ENCODE measurements at places on chromosomes 12 and 14.

DNA sequence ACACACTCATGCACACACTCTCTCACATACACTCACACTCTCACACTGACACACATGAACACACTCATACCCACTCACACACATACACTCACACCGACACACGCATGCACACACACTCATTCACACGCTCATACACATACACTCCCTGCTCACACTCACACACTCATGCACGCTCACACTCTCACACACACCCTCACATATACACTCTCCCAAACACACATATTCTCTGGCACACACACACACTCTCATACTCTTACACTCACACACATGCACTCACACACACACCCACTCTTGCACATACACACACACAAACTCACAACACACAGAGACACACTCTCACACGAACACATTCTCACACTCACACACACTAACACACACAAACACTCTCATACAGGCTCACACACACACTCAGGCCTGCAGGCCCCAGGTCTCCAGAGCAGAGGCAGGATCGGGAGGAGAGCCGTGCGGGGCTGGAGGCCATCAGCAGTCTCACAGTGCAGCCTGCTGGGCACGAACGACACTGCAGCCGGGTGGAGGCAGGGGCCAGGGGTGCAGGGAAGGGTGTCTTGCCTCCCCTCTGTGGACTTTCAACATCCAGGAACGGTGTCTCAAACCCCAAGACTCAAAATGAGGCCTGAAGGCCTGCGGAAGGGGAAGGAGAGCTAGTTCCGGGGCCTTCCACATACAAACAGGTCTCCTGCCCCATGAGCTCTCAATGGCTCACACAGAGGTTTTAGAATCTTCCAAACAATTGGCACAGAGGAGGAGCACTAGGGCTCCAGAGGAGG, 148.7 kb downstream of the ANO2 start:
- no peak for DNase-seq

DNA sequence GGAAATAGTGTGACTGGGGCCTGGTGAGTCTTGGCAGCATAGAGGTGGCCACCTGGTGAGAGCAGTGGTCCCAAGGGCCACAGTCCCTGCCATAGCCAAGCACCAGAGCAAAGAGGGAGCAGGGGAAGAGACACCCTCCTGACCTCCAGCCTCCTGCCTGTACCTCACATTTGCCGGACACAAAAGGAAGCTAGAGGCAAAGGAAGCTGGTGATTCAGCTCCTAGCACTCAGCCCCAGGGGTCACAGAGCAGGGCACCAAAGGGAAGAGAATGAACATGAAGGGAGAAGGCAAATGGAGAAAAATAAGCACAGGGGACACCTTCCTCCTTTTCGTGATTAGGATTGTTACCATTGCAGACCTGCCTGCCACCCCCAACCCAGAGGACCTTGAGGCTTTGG, 216.8 kb downstream of the ZFP36L1 start:
- DNase-seq = peak; percentile 45

GRCh38 chr12:10400829-10401228, 8.7 kb downstream of the KLRC4 start:
- no peak for DNase-seq

GRCh38 chr14:75138492-75138891, 11.6 kb upstream of the NEK9 start:
- DNase-seq = no peak

- no peak for DNase-seq
Measured at GRCh38 chr12:132056320-132056719, 87.8 kb downstream of the DDX51 start.

DNA sequence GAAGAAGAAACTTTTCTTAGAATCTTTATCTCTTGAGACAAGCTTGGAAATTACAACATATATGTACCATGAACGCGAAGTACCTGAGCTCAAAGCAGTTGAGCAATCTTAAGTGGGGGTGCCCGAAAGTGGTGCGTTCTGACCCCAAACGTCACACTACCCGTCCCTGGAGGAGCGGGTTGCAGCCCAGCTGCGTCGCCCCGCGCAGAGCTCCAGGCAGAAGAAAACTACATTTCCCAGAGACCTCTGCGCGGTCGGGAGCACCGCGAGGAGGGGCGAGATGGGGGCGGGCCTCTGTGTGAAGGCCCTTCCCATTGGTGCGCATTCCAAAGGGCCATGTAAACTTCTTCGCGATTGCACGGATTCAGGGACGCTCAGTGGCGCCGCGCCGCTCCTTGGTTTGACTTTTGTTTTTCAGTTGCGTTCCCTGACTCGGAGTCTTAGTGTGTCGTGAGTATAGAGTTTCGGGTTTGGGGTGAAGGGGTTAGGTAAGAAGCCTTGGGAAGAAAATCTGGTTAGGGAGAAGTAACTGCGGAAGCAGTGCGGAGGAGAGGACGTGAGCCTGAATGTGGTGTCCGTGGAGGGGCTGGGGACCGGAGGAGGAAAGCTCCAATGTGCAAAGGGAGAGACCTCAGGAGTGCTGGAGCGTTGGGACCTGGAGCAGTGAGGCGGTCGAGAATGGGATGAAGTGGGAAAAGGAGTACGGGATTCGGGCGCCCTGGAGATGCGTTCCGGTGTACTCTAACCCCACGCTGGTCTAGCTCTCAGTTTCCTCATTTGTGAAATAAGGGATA, at the start of gene CCDC77:
Gene CCDC77, plus strand, starts transcription at position 410 of the 794 bp plus-strand sequence. CDS start 7,740 bp downstream, outside the sequence.
- peak; percentile 89 for DNase-seq

GRCh38 chr14:68783408-68784225, 9.2 kb downstream of the ZFP36L1 start:
- no peak for DNase-seq

DNA sequence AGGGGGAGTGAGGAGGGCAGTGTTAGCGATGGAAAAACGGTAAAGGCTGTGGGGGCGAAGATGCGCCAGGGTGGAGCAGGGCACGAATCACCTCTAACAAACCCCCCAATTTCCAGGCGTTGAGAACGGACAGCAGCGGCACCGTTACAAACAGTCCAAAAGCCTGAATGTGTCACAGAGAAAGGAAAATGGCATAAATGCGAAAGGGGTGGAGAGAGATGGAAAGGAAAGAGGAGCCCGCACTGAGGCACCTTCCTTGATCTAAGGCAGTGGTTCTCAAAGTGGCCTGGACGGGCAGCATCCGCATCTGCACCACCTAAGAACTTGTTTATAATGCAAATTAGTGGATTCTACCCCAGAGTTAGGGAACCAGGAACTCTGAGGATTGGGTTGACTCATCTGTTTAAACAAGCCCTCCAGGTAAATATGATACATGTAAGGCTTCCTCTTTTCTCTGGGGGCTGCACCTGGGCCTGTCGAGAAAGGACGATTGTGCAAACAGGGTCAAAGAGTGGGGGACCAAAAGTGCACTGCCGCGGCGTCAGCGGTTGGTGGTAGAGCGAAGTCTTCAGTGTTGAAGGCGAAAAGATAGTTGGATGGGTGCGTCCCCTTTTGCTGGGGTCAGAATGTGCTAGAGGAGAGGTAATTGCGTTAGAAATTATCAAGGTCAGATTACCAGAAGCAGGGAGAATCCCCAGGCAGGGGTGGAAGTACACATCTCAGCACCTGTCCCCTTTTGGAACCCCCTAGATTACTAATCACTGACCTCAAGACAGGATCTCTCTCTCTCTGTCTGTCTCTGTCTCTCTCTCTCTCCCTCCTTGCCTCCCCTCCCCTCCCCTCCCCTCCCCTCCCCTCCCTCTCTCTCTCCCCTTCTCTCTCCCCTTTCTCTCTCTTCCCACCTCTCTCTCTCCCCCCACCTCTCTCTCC, 1.3 kb upstream of the KCNH5 start:
- no peak for DNase-seq

DNA sequence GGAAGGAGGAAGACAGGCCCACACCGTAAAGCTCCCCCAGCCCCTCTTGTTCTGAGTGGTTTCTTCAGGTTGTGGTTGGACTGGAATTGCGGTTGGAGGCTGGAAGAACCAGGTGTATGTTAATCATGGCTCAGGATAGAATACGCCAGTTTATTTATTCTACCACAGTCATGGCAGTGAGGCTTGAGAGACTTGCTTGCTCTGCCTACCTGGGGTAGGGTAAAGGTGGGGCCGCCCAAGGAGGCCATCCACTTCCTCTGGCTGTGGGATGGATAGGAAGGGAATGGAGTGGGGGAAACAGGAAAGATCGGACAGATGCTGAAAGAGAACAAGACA, 8.1 kb downstream of the SHMT2 start:
- no peak for DNase-seq

DNA sequence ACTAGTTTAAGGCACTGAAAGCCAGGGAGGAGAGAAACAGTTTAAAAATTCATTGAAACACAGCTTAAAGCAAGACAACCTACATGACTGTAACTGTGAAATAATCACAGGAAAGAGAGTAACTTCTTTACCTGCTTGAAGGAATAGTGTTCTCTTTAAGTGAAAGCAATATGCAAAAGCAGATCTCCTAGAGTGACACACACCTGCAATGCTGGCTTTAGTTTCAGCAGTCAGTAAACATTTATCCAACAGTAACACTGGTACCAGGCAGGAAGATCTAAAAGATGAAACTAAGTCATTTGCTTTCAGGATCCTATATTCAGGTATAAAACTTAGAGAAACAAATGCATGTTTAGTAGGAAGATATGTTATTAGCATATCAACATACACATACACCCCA, 85.3 kb upstream of the PPM1H start:
- DNase-seq = no peak

GRCh38 chr12:71063087-71063486, 94.7 kb downstream of the TSPAN8 start:
- peak; percentile 8 for DNase-seq

DNA sequence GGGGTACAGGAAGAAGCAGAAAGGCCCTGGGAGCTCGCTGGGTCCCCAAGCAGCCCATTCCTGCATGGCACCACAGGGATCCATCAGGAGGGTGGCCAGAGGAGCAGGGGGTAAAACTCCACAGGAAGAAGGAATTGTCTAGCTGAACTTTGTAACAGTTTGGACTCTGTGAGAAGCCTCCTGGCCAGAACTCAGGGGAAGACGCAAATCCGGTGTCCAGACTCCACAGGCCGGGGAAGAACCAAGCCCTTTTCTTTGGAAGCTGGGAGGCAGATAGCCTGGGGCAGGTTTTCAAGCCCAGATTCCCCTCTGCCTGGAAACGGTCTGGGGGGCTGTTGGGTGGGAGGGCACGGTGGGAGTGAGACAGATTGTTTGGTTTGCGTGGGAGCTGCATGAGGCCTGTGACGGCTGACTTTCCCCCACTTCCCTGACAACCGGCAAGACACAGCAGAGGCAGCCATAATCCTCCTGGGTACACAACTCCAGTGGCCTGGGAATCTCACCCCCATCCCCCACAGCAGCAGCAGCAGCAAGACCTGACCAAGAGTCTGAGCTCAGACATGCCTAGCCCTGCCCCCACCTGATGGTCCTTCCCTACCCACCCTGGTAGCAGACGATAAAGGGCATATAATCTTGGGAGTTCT, 16.7 kb downstream of the GPHB5 start:
- no peak for DNase-seq

- no peak for DNase-seq
Measured at GRCh38 chr14:105600939-105601359, 74.6 kb downstream of the TMEM121 start.

DNA sequence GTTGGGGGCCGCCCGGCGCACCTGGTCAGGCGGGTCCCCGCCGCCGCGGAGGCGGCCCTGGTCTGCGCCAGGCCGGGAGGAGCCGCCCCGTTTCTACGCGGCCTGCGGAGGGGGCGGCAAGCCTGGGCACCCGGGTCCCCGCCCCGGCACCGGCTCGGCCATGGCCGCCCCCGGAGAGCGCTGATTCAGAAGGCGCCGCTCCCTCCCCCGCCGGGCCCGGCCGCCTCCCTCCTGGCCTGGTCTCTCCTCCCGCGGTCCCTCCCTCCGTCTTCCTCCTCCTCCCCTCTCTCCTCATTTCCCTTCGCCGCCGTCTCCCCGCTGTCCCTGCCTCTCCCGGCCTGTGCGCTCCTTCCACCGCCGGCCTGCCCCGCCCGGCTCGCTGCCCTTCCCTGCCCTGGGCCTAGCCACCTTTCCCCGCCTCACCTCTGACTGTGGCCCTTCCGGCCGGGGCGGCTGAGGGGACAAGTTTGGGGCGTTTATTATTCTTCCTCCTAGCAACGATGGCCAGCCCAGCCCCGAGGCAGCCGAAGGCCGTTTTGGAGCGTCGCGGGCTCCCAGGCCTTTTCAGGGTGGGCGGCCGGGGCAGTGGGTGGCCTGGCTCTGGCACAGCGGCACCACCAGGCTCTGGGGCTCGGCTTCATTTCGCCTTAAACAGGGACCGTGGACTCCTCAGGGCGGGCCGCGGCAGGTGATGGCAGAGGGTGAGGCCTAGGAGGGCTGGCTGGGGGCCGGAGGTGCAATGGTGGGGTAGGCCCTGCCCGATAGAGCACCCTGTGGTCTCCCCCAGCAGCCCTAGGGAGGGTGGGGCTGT, 768 bp downstream of the CEP170B start:
- peak; percentile 70 for DNase-seq

DNA sequence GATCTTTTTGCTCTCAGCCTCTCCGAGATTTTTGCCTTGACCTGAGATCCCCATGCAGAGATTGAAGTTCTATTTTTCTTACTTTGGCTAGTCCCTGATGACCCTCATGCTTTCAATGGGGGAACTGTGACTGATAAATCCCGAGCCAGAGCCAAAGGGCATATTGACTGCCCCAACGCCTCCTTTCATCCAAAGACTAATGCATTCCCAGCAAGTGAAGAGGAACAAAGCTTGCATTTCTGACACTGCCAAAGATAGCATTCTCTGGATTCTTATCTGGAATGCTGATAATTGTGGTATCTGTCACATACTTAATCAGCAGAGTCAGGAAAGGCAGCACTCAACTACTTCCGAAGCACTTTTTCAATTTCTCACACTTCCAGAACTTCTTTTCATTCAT, 152.3 kb upstream of the EGLN3 start:
- no peak for DNase-seq

DNA sequence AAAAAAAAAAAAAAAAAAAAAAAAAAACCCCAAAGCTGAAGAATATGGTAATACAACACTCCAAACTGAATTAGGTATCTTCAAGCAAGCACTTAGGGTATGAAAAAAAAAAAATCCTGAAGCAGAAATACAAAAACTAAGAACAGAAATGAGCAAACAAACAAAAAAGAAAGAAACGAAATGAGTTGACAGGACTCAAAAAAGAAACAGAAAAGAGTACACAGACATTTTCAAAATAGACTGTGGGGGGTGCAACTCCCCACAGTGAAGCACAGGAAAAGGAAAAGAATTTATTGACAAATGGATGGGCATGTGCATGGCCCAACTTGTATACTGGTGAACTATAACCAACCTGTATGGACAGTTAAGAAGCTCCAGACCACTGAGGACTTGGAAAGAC, 24.6 kb downstream of the RPS6KA5 start:
- DNase-seq = no peak

GRCh38 chr14:75835156-75835725, 146.6 kb downstream of the TGFB3 start:
- no peak for DNase-seq
